ENCODE measurements at places on chromosomes 1 and 21. TPM values are rescaled to one million over a fixed set of nuclear protein-coding genes. Genes with fewer than 3 reads are reported as not detected.

DNA sequence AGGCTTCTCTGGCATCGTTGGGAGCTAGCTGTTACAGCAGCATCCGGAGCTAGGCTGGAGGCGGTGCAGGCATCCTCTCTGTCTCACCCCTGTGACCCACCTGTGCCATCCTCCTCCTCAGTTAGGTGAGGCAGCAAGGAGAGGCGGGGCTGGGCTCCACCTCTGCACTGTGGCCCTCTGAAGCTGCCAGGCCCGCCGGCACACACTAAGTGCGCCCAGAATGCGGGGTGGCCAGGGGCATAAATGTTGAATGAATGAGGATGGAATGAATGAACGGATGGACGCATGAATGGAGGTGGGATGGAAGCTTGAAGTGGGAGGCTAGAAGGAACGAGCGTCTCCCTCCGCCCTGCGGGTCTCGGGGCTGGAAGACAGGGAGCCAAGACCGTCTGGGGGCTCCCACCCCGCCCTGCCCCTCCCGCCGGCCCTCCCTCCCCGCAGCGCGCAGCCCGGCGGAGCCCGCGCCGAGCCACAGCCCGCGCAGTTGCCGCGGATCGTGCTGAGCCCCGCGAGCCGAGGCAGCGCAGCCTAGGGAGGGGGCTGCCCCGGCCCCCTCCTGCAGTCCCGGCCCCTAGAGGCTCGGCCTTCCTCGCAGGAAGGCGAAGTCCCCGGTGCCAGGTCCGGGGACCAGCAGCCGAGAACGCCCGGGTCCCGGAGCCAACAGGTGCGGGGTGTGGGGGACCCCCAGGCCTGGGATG is at the start of gene HCRTR1:
TSS of gene HCRTR1 (plus strand) at position 472 of the 698 bp plus-strand sequence. CDS start 1,504 bp downstream, outside the sequence.
- H3K4me3 ChIP-seq = peak within 1 kb of the TSS; percentile 73
- H3K4me1 ChIP-seq = peaks cover 16% of the 10 kb centered on the region
- H3K36me3 ChIP-seq = no peaks in the 10 kb centered on the region
- H3K27me3 ChIP-seq = peaks cover 15% of the 10 kb centered on the region
- no peak within 1 kb of the TSS for H3K27ac ChIP-seq

GRCh38 chr1:2397007-2397679 is 5.5 kb downstream of the RER1 start:
- H3K4me1 ChIP-seq = peaks cover 22% of the 10 kb centered on the region
- H3K36me3 ChIP-seq = peaks cover 32% of the 10 kb centered on the region
- DNase-seq = no peak
- no peaks in the 10 kb centered on the region for H3K27me3 ChIP-seq

DNA sequence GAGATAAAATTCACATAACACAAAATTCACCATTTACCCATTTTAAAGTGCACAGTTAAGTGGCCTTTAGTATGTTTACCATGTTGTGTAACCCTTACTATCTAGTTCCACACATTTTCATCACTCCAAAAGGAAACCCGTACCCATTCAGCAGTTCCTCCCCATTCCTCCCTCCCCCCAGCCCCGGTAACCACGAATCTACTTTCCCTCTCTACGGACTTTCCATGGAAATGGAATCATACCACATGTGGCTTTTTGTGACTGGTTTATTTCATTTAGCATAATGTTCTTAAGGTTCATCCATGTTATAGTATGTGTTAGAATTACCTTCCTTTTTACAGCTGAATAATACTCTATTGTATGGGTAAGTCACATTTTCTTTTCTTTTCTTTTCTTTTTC is 10.9 kb downstream of the DOP1B start:
- H3K4me1 ChIP-seq = peaks cover 9% of the 10 kb centered on the region
- no peak overlapping the region for H3K4me3 ChIP-seq
- peaks cover 8% of the 10 kb centered on the region for H3K36me3 ChIP-seq

GRCh38 chr1:78210175-78210574 is 164.4 kb downstream of the GIPC2 start:
- peaks cover 37% of the 10 kb centered on the region for H3K27me3 ChIP-seq
- no peak for DNase-seq
- H3K4me1 ChIP-seq = no peaks in the 10 kb centered on the region
- H3K27ac ChIP-seq = no peak overlapping the region
- no peak overlapping the region for H3K4me3 ChIP-seq

GRCh38 chr21:42609811-42610210 is 43.6 kb upstream of the PDE9A start:
- H3K27ac ChIP-seq = no peak overlapping the region
- no peak for DNase-seq
- H3K4me3 ChIP-seq = no peak overlapping the region
- peaks cover 4% of the 10 kb centered on the region for H3K36me3 ChIP-seq
- no peaks in the 10 kb centered on the region for H3K4me1 ChIP-seq

DNA sequence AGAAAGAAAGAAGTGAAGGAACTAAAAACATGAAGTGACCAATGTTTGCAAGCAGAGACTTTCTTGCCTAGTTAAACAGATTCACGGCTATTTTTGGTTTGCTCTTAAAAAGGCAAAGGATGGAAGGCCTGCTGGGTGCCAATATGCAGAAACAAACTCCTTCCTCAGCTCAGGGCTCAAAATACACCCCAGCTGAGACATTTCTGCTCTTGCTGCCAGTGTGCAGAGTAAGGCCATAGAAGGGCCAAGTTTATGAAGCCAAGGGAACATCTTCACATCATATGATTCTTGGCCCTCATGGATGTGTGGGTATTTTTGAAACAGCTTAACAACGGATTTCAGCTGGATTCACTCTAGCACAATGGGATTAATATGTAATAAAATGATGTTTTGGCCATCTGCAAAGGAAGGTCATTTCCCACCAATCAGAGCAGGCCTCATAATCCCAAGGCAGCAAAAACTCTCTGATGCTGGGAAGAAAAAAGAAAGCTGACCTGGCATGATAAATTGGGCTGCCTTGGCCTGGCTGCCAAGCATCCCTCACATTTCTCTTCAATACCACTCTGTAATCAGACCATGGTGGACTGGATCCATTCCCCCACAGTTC is 70.7 kb downstream of the CAPZB start:
- H3K4me3 ChIP-seq = no peak overlapping the region
- H3K27me3 ChIP-seq = no peaks in the 10 kb centered on the region
- peak overlapping the region; percentile 77 for H3K27ac ChIP-seq
- no peak for DNase-seq

DNA sequence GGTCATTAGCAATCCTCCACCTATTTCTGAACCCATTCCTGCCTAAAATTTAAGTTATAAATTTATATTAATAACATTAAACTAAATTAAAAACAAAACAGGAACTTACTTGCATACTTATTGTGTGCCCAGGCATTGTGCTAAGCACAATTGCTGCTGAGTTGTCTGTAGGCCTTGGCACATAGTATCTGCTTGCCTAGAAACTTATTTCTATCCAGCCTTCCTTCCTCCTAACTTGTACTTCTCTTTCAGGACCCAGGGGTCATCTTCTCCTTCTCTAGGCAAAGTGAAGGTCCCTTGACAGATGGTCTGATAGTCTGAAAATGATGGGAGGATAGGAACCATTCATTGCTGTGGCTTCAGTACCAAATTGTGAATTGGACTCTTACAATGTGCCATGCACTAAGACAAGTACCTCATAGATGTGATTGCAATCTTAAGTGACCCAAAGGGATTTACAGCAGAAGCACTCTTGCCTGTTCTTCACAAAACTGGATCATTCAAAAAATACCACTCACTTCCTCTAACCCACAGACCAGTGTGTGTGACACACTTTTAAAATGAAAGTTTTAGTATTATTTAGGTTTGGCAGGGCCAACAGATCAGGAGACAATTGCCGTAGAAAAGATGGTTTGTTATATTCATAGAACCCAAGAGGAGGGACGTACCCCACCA is 10.3 kb upstream of the CD101 start:
- no peaks in the 10 kb centered on the region for H3K27me3 ChIP-seq

DNA sequence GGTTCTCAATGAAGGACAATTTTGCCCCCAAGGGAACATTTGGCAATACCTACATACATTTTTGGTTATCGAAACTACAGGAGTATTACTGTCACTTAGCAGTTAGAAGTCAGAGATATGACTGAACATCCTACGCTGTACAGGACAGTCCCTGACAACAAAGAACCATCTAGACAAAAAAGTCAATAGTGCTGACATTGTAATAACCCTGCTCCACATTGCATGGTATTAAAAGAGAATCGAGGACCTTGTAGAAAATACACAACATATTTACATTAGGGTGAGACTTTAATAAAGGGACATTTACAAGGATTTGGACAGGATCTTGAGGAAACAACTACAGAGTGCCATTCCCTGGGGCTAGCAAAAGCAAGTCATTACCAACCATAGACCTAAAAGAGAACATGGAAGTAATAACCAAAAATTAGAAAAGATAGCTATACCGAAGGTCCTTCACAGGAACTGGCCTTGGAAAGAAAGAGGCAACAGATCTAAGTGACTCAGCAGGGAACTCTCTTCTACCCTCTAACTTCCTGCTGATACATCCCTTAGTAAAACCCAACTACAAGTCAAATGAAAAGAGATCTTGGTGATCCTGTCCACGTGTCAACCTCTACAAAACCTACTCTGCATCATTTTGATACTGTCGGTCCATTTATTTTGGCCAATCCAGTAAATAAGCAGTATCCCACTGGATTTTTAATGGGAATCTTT is 40.2 kb downstream of the ANGPTL3 start:
- H3K4me3 ChIP-seq = no peak overlapping the region
- H3K4me1 ChIP-seq = no peaks in the 10 kb centered on the region
- H3K27me3 ChIP-seq = no peaks in the 10 kb centered on the region
- H3K36me3 ChIP-seq = peaks cover 45% of the 10 kb centered on the region
- no peak for DNase-seq

DNA sequence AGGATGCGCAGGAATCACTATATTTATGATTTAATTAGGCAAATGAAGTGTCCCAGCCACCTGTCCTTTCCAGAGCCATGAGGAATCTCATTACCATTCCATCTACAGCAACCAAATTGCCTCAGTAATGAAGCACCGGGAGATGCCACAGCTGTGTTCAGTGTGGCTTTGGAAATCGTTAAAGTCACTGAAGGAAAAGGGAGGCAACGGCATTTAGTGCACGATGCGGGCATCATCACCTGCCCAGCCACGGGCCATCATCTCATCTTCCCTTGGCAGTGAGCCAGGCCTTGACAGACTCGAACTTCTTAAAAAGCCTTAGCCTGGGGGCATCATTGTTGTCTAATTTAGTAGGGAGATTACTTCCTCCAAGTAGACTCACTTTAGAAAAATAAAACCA is 67.8 kb downstream of the CNIH3 start:
- no peaks in the 10 kb centered on the region for H3K4me1 ChIP-seq
- no peak overlapping the region for H3K4me3 ChIP-seq
- no peaks in the 10 kb centered on the region for H3K36me3 ChIP-seq
- peaks cover 9% of the 10 kb centered on the region for H3K27me3 ChIP-seq
- H3K27ac ChIP-seq = no peak overlapping the region

- no peaks in the 10 kb centered on the region for H3K27me3 ChIP-seq
- peaks cover under 1% of the 10 kb centered on the region for H3K36me3 ChIP-seq
- no peak for DNase-seq
- H3K27ac ChIP-seq = no peak overlapping the region
Observed at GRCh38 chr21:42760361-42760950, 107.0 kb downstream of the PDE9A start.

DNA sequence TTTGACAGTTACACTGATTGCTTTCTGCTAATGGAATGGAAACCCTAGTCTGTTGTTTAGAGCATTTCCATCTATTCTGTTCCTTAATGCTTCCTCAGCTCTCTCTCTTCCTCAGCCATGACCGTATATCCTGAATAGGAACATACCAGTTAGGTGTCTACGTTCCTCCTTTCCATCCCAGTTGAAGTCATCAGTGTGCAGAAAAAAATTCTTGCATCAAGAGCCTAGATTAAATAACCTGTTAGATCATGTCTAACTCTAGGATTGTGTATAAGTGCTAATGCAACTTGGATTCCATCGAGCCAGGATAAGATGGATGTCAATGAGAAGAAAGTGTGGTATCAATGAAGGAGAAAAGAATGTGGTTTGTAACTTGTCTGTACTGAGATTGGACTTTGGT is 18.7 kb downstream of the UBAP2L start:
- H3K36me3 ChIP-seq = peaks cover 77% of the 10 kb centered on the region
- H3K4me1 ChIP-seq = peaks cover 1% of the 10 kb centered on the region
- no peak overlapping the region for H3K4me3 ChIP-seq

- DNase-seq = no peak
- H3K4me1 ChIP-seq = peaks cover 5% of the 10 kb centered on the region
- H3K27ac ChIP-seq = no peak overlapping the region
- H3K4me3 ChIP-seq = no peak overlapping the region
- H3K27me3 ChIP-seq = peaks cover 47% of the 10 kb centered on the region
- H3K36me3 ChIP-seq = no peaks in the 10 kb centered on the region
Observed at GRCh38 chr21:42154237-42155044, 64.5 kb upstream of the ABCG1 start.

- H3K27ac ChIP-seq = peak overlapping the region; percentile 90
- H3K27me3 ChIP-seq = no peaks in the 10 kb centered on the region
- no peak overlapping the region for H3K4me3 ChIP-seq
- H3K36me3 ChIP-seq = peaks cover 4% of the 10 kb centered on the region
- no peak for DNase-seq
Observed at GRCh38 chr1:202565890-202566602, 144.2 kb downstream of the SYT2 start.

- no peaks in the 10 kb centered on the region for H3K4me1 ChIP-seq
- H3K27me3 ChIP-seq = no peaks in the 10 kb centered on the region
- no peak overlapping the region for H3K27ac ChIP-seq
- DNase-seq = no peak
- H3K36me3 ChIP-seq = no peaks in the 10 kb centered on the region
Observed at GRCh38 chr1:152886758-152887409, 8.8 kb downstream of the SMCP start.

DNA sequence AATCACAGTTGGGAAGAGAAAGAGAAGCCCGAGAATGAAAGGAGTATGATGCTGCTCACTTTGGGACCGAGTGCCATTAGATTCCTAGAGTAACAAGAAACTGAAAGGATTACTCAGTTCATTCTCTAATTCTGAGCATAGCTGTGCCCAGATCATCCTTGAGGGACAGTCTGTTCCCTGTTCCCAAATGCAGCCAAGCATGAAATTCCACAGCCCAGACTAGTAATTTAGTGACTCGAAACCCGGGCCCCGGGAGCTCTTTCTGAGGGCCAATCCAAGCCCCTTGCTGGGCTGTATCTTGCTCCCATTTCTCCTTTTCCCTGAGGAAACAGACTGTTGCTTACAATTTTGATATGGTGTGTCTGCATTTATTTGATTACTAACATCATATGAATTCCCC is 30.0 kb upstream of the ETS2 start:
- no peak overlapping the region for H3K4me3 ChIP-seq
- no peaks in the 10 kb centered on the region for H3K27me3 ChIP-seq
- H3K27ac ChIP-seq = no peak overlapping the region
- peaks cover 20% of the 10 kb centered on the region for H3K4me1 ChIP-seq

- H3K27me3 ChIP-seq = peaks cover 20% of the 10 kb centered on the region
- no peak overlapping the region for H3K4me3 ChIP-seq
Observed at GRCh38 chr1:169694304-169695075, 16.9 kb downstream of the SELL start.

GRCh38 chr1:197837911-197838310 is 62.6 kb upstream of the DENND1B start:
- no peak for DNase-seq
- H3K27ac ChIP-seq = no peak overlapping the region
- H3K4me1 ChIP-seq = peaks cover 8% of the 10 kb centered on the region
- no peaks in the 10 kb centered on the region for H3K36me3 ChIP-seq
- H3K4me3 ChIP-seq = no peak overlapping the region

EDARADD gene
- 0.59 TPM for total RNA-seq

RGS18 gene
- total RNA-seq = not detected

OSCP1 gene
- total RNA-seq = 5.0 TPM

C8B gene
- total RNA-seq = not detected

FCRL6 gene
- total RNA-seq = not detected

BATF3 gene
- 0.71 TPM for total RNA-seq

HPCA gene
- not detected for total RNA-seq

PCSK9 gene
- 2.2 TPM for total RNA-seq
